Nephron progenitor cell (in vitro differentiated cells): ENCODE measurements at places on chromosomes 6 and 20.

DNA sequence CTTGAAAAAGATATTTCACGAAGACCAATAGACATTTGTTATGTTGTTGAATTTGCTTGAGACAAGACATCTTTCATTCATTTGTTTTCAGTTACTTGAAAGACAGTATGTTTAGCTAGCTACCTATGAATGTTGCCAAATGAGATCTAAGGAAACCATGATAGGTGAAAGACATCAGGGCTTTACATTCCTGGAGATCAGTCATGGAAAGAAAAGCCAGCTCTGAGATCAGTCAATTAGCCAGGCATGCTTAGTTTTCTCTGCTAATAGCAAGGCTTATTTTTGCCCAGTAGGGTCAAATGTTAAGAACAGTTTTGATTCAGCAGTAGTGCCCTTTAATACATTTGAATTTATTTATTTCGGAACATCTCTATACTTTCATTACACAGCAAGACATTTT lies 116.5 kb upstream of the EDN1 start:
- H3K27me3 ChIP-seq, result no peaks in the 10 kb centered on the region
- no peak overlapping the region for H3K4me3 ChIP-seq
- no peaks in the 10 kb centered on the region for H3K36me3 ChIP-seq
- H3K27ac ChIP-seq, result no peak overlapping the region

DNA sequence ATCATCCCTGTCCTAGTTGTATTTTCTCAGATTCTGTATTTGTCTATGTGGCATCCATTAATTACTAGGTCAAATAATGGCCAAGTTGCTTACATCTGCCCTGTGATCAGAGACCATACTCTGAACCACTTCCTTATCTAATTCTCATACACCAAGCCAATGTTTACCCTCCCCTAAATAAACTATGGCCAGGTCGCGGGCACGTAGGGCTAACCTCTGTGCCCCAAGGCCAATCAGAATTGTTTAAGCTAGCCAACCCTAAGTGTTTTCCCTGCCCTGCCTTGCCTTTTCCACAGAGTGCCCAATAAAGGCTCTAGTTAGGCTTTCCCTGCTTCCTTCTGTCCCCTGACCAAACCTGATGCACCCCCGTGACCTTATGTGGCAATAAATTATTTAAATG lies 2.8 kb upstream of the CALHM4 start:
- no peak overlapping the region for H3K4me3 ChIP-seq
- H3K4me1 ChIP-seq, result peaks cover 10% of the 10 kb centered on the region

- H3K27me3 ChIP-seq, result no peaks in the 10 kb centered on the region
- H3K4me3 ChIP-seq, result no peak overlapping the region
- no peak for DNase-seq
- H3K36me3 ChIP-seq, result no peaks in the 10 kb centered on the region
These were observed 178.8 kb upstream of the SNX9 start for GRCh38 chr6:157644043-157644810.

DNA sequence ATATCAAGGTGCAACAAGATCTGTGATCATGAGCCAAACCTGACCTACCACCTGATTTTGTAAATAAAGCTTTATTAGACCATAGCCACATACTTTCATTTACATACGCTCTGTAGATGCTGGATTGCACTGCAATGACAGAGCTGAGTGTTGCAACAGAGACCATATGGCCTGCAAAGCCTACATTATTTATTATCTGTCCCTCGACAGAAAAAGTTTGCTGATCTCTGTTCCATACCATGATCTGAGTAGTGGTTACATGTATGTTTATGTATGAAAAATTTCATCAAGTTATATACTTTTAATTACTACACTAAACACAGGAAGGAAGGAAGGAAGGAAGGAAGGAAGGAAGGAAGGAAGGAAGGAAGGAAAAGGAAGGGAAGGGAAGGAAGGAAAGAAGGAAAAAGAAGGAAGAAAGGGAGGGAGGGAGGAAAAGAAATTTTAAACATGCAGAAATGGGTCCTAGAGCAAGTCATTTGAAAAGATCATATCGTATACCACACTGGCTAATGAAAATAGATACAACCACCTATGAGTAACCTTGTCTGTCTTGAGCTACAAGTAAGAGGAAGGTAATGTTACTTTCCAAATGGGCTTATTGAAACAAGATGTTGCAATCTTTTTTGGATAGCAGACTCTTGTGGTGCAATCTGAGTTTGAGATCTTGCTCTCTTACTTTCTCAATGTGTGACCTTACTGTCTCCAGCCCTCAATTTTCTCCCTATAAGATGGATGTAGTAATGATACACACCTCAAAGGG lies 441.0 kb downstream of the KIF16B start:
- H3K27ac ChIP-seq, result no peak overlapping the region
- H3K36me3 ChIP-seq, result no peaks in the 10 kb centered on the region
- H3K4me1 ChIP-seq, result no peaks in the 10 kb centered on the region
- H3K4me3 ChIP-seq, result no peak overlapping the region
- no peak for DNase-seq

DNA sequence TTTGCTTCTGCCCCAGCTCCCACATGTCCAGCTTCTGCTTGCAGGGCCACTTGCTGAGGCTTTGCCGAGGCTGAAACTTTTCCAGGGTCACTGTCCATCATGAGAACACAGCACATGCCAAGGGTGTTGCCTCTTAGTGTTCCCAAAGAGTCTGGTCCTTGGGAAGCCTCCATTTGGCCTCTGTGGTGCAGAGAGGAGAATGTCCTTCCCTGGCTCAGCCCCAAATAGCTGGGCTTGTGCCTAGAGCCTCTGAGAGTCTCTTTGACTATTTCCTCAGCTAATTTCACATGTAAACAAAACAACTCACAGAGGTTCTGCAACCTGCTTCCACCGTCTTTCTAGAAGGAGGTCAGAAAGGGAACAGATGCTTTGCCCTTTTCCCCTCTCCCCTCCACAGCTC lies 40.4 kb upstream of the RAB23 start:
- H3K27me3 ChIP-seq, result peaks cover 8% of the 10 kb centered on the region
- no peaks in the 10 kb centered on the region for H3K36me3 ChIP-seq
- no peaks in the 10 kb centered on the region for H3K4me1 ChIP-seq
- H3K27ac ChIP-seq, result no peak overlapping the region

- H3K4me1 ChIP-seq, result peaks cover 28% of the 10 kb centered on the region
- H3K4me3 ChIP-seq, result peak overlapping the region; percentile 53
These were observed 323.3 kb upstream of the NT5E start for GRCh38 chr6:85126485-85127167.

- H3K36me3 ChIP-seq, result no peaks in the 10 kb centered on the region
- DNase-seq, result no peak
- peak overlapping the region; percentile 91 for H3K27ac ChIP-seq
- H3K4me1 ChIP-seq, result peaks cover 76% of the 10 kb centered on the region
- peaks cover under 1% of the 10 kb centered on the region for H3K27me3 ChIP-seq
- no peak overlapping the region for H3K4me3 ChIP-seq
These were observed 3.7 kb downstream of the GDF5 start for GRCh38 chr20:35434085-35435005.

GRCh38 chr20:32132911-32133549 lies 23.5 kb downstream of the TM9SF4 start:
- no peaks in the 10 kb centered on the region for H3K27me3 ChIP-seq
- H3K27ac ChIP-seq, result peak overlapping the region; percentile 1
- no peak overlapping the region for H3K4me3 ChIP-seq
- DNase-seq, result no peak
- H3K4me1 ChIP-seq, result peaks cover 42% of the 10 kb centered on the region
- peaks cover 42% of the 10 kb centered on the region for H3K36me3 ChIP-seq

DNA sequence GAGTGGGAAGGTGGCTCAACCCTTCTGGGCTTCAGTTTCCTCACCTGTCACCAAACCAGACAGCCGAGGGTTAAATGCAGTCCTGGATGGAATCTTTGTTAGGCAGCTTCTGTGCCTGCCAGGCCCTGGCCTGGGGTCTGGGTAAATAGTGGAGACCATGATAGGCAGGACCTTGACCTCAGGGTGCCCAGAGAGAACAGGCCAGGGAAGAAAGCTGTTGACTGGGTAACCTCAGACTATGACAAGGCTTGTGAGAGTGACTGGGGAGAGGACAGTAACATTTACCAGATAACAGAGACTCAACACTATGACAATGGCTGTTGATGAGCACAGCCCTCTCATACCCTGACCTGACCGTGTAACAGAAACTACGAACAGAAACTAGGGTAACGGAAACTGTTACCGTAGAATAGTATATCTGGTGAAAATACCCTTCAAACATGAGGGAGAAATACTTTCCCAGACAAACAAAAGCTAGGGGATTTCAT lies 218.3 kb downstream of the PREX1 start:
- no peak overlapping the region for H3K4me3 ChIP-seq
- peaks cover 63% of the 10 kb centered on the region for H3K4me1 ChIP-seq
- H3K27ac ChIP-seq, result no peak overlapping the region
- H3K36me3 ChIP-seq, result no peaks in the 10 kb centered on the region
- H3K27me3 ChIP-seq, result peaks cover 15% of the 10 kb centered on the region

DNA sequence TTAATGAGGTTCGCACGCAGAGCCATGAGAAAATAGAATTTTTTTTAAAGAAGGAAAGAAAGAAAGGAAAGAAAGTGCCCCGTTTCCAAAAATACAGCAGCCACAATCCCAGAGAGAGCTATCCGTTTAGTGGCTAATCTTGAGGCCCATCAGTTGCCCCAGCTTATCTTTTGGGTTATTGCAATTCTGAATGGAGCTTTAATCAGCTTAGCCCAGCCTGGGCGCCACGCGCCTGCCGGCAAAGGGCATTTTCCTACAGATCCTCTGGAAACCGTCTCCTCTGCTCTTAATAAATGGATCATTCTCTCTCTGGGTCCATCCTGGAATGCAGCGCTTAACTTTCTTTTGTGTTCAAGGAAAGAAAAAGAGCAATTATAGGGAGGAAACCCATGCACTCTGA lies 413.3 kb downstream of the MAFB start:
- H3K4me3 ChIP-seq, result no peak overlapping the region
- H3K27me3 ChIP-seq, result peaks cover 14% of the 10 kb centered on the region
- H3K4me1 ChIP-seq, result peaks cover 92% of the 10 kb centered on the region
- no peaks in the 10 kb centered on the region for H3K36me3 ChIP-seq
- no peak overlapping the region for H3K27ac ChIP-seq
- DNase-seq, result no peak

- no peaks in the 10 kb centered on the region for H3K36me3 ChIP-seq
- no peaks in the 10 kb centered on the region for H3K4me1 ChIP-seq
- H3K27ac ChIP-seq, result no peak overlapping the region
- H3K4me3 ChIP-seq, result no peak overlapping the region
These were observed 203.5 kb downstream of the EPM2A start for GRCh38 chr6:145531822-145532221.

GRCh38 chr20:46695892-46696291 lies 6.6 kb upstream of the TP53RK start:
- peaks cover 15% of the 10 kb centered on the region for H3K27me3 ChIP-seq
- H3K4me1 ChIP-seq, result peaks cover 23% of the 10 kb centered on the region
- H3K36me3 ChIP-seq, result no peaks in the 10 kb centered on the region
- no peak overlapping the region for H3K4me3 ChIP-seq
- DNase-seq, result no peak
- no peak overlapping the region for H3K27ac ChIP-seq

- H3K27ac ChIP-seq, result no peak overlapping the region
- peaks cover 23% of the 10 kb centered on the region for H3K27me3 ChIP-seq
- DNase-seq, result peak; percentile 85
- H3K4me3 ChIP-seq, result no peak overlapping the region
- no peaks in the 10 kb centered on the region for H3K4me1 ChIP-seq
These were observed 6.6 kb upstream of the ZNF184 start for GRCh38 chr6:27479319-27480182.

GRCh38 chr6:117191009-117191408 lies 74.3 kb upstream of the VGLL2 start:
- no peaks in the 10 kb centered on the region for H3K36me3 ChIP-seq
- H3K27ac ChIP-seq, result no peak overlapping the region
- H3K4me3 ChIP-seq, result no peak overlapping the region
- peaks cover 6% of the 10 kb centered on the region for H3K4me1 ChIP-seq

DNA sequence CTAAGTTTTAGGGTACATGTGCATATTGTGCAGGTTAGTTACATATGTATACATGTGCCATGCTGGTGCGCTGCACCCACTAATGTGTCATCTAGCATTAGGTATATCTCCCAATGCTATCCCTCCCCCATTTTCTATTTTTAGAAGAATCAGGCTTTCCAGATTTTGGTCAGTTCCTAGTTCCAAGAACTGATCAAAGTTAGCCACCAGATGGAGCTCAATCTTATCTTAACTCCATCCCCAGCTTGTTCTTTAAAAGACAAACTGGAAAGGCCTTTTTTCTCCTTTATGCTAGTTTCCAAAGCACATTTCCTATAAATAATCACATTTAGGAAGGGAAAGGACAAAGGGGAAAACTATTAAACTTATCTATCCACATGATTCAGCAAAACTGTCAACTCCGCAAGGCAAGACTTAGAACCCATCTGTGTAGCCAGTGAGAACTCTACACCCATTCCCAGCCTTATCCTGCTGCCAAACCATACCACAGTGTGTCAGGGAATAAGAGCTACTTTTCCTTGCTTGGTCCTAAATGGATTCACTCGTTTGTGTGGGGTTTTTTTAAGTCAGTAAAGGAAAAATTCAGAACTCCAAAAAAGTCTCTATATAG lies 22.8 kb upstream of the KHDC1 start:
- H3K27ac ChIP-seq, result no peak overlapping the region
- peaks cover 13% of the 10 kb centered on the region for H3K36me3 ChIP-seq
- no peak overlapping the region for H3K4me3 ChIP-seq
- H3K27me3 ChIP-seq, result no peaks in the 10 kb centered on the region
- peaks cover 10% of the 10 kb centered on the region for H3K4me1 ChIP-seq
